ENCODE measurements at places on chromosomes 11 and 22. TPM values are rescaled to one million over a fixed set of nuclear protein-coding genes. Genes with fewer than 3 reads are reported as not detected.

DNA sequence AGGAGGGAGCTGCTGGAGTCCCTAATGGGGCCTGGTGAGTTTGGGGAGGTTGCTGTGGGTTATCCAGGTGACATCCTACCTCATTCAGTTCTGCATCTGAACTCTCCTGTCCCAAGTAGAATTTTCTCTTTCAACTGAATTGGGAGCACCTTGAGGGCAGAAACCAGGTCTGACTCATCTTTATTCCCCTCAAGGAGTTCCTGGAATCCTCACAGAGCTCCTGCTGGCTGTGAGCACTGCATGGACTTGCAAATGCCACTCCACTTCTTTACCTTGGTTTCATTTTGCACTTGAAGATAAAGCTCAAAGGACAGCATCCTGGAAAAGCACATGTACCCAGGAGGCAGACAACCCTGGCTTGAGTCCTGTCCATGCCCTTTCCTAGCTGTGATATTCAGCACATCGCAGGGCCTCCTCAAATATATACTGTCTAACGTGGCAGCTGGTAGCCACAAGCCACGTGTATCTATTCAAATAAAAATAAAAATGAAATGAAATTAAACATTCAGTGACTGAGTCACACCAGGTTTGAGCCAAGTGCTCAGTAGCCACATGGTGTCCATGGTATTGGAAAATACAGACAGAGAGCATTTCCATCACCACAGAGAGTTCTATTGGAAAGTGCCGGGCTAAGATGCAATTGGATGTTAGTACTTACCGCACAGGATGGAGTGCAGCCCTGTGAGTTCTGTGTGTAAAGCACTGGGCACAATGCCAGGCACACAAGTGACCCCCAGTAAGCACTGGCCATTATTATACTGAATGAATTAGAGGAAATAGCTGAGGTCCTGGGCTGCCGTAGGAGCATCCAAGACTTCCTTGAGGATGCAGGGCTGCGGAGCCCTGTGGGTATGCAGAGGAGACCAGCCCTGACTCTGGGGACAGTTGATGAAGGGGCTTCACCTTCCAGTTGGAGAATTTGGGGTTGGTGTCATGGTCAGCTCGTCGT is 149.0 kb downstream of the PKNOX2 start:
- no peak for DNase-seq

GRCh38 chr11:115144014-115144413 is 360.2 kb downstream of the CADM1 start:
- DNase-seq, result no peak

GRCh38 chr11:85394283-85394682 is 232.9 kb downstream of the DLG2 start:
- no peak for DNase-seq

DNA sequence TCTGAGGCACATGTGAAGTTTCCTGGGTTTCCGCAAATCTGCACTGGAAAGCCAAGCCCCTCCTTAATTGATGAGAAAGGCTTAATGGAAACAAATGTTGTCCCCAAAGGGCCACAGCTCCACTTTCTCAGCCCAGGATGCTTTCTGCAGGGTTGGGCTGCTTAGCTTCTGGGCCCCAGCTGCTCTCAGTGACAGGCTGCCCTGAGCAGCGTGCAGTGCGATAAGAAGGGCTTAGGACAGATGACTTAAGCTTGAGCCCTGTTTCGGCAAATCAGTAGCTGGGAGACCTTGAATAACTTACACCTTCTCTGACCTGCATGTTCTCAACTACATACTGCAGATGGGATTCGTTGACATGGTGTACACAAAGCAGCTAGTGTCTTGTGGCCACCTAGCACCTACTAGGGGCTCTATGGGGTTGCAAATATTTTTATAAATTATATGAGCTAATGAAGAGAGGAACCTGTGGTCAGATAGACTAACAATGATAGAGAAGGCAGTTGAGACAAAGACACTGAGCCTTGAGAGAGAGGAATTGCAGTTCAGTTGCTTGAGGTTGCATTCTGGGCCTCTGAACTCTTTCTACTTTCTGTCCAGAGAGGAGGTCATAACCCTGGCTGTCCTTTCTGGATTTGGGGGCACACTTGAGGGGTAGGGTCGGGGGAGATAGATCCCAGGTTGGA is 11.5 kb downstream of the STX3 start:
- no peak for DNase-seq

GRCh38 chr22:17508110-17508509 is 55.2 kb upstream of the SLC25A18 start:
- DNase-seq, result no peak

GRCh38 chr11:46701078-46701654 is 335 bp downstream of the ZNF408 start:
- no peak for DNase-seq

DNA sequence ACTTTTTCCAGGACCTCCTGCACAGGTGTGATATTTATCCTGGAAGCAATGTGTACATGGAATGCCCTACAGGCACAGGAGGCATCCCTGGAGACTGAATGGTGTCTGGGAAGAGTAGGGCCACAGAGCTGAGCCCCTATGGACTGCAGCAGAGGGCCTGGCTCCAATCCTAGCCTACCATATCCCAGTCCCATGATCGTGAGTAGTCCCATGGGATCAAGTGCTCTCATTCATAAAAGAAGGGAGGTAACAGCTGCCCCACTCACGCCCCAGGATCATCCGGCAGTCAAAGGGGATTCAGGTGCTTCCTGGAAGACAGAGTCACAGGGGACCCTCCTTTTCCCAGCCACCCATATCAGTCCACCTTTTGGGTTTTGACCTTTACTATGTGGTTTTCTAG is 24.0 kb downstream of the ANKK1 start:
- no peak for DNase-seq

GRCh38 chr22:36467946-36468345 is 13.5 kb downstream of the TXN2 start:
- no peak for DNase-seq

DNA sequence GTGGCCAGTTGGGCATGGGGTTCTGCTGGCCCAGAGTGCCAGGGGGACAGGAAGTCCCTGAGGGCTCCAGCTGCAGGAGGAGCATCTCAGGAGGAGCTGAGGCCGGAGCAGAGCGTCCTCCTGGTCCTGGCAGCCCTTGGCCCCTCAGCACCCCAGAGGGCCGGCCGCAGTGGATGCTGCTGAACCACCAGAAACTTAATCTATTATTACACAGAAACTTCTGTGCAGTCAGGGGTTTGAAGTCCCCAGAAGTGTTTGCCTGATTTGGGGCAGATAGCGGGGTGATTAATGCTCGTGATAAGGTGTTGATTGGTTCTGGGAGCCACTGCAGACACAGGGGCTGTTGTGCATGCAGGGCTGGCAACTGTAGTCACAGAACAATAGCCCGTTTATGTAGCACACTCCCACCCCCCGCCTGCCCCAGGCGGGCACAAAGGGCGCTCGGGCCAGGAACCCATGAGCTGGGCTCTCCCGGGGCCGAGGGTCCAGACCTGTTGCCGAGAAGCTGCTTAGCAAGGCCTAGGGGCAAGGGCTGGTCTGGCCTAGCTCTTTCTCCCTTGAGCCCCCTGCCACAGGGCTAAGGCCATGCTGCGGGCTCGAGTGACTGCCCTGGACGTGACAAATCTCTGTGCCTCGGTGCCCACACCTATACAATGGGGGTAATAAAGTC is 29.0 kb upstream of the KCNQ1OT1 start:
- DNase-seq, result no peak

DNA sequence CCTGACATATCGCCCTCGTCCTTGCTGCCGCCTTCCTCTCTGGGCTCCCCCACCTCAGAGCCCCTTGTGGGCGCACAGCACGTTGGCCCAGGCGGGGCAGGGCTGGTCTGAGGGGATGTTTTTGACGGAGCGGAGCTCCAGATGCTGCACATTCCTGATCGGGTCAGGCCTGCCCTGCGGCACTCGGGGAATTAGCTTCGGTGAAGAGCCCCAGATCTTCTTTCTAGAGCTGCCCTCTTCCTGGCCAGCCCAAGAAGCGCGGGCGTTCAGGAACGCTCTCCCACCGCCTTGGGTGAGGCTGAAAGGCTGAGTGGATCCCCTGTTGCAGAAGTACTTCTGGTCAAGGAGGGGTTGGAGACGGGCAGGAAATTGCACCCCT is 12.1 kb downstream of the YPEL4 start:
- DNase-seq, result no peak

DNA sequence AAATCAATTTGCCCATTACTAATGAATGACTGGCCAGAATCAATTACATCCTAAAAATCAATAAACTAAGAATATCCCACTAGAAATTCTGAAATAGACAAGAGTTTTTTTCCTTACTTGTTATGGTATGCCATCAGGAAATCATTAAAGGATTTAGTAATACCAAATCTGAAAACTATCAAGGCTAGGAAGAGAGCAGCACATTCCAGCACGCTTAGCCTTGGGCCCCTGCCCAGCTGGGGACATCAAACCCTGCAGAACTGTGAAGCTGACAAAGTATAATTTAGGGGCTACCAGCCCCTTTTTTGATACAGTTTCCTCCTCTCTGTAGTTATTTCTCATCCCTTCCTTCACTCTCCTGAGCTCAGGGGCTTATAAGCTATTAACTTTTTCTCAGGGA is 247.8 kb upstream of the ZC3H12C start:
- DNase-seq, result no peak

GRCh38 chr11:121449626-121450025 is 2.5 kb upstream of the SORL1 start:
- no peak for DNase-seq

GRCh38 chr11:119347242-119347641 is 737 bp upstream of the MFRP start:
- DNase-seq, result no peak

DNA sequence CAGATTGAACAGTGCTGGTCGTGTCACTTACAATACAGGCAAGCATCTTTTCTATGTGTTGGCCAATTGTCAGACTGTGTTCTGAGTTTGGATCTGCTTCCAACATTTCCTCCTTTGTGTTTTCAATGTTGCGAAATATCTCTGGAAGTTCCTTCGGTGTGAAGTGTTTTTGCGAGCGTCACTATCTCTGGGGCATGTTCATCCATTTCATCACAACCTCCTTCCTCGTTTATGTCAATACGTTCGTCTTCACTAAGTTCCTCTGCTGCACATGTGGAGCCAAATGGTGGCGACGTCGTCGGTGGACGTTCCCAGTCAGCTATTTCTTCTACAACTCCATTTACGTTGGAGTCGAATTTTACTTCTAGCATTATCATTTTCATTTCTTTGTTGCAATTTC is 100.2 kb upstream of the LMO1 start:
- DNase-seq, result no peak

DNA sequence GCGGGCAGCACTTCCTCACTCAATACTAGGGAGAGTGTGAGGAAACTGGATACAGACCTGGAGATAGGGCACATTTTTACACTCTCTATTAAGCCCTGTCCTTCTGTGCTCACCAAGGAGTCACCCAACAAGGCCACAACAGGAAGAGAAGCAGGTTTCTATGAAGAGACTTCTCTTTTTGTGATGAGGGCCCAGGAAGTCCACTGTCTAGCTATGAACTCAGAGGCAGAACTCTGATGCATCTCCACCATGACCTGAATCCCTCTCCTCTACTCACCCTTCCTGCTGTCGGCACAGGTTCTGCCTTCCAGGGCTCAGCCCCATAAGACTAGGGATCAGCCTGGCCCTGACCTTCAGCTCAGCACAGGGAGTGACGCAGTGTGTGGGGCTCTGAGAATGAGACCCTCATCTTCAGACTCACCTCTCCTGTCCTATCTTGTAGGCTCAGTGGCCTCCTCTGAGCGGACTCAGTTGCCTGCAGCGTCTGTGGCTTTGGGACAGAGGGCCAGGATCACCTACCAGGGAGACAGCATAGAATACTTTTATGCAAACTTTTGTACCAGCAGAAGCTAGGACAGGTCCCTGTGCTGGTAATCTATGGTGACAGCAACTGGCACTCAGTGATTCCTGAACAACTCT is 49.3 kb upstream of the IGLL5 start:
- no peak for DNase-seq

HSD17B12 gene
- total RNA-seq, result 45.3 TPM

GLYATL1 gene
- total RNA-seq, result not detected

JAM3 gene
- 9.6 TPM for total RNA-seq

MIAT gene
- 23.6 TPM for total RNA-seq

CFAP68 gene
- 18.3 TPM for total RNA-seq

LYVE1 gene
- total RNA-seq, result not detected

PARVA gene
- not detected for total RNA-seq

All from activated CD8-positive, alpha-beta T cell treated with anti-CD3 and anti-CD28 coated beads, Interleukin-2, amount 10 ng/mL, durations not matched to agents 7 days and 5 days (primary cell).